ENCODE measurements at places on chromosomes 3 and 15.

GRCh38 chr15:56886363-56886931 lies 32.0 kb upstream of the TCF12 start:
- no peaks in the 10 kb centered on the region for H3K27me3 ChIP-seq
- H3K4me3 ChIP-seq: peak overlapping the region; percentile 88
- DNase-seq: no peak
- H3K27ac ChIP-seq: peak overlapping the region; percentile 95

DNA sequence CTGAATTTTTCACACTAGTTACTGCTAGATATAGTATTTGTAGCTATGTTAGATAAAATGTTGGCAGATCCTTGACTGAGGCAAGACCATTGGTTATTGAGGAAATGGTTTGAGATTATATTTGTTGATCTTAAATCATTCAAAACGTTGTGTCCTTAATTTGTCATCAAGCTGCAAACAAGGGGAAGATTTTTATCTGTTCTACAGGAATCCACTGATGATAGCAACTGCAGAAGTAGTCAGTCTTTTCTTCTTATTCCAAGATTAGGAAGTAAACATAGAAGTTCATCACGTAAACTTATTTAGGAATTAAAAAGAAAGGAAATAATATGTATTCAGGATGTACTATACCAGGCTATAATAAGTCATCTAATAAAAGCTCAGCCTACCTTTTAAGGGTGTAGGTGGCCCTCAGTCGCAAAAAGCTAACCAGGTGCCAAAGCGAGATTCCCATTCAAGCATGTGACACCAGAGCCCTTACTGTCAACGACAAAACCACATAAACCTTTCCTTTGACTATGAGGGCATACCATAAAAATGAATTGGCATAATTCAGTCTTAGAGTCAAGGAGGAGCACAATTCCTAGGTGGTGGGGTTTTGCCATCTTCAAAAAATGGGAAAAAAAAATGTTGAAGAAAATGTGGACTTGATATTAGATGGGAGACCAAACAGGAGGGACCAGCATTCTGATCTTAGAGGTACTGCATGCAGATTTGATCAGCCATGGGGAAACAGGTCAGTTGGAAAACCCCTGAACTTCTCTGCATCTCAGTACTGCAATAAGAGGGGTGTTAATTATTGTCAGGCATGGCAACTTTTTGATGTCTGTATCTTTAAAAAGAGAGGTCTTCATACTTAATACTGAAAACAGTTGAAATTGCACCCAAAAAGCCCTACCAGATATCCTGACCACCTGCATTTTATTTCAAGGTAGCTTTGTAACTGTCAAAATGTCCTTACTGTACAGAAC lies 212.5 kb upstream of the UBE2E1 start:
- no peaks in the 10 kb centered on the region for H3K36me3 ChIP-seq
- H3K4me3 ChIP-seq: no peak overlapping the region
- no peak overlapping the region for H3K27ac ChIP-seq
- H3K27me3 ChIP-seq: no peaks in the 10 kb centered on the region
- no peak for DNase-seq

DNA sequence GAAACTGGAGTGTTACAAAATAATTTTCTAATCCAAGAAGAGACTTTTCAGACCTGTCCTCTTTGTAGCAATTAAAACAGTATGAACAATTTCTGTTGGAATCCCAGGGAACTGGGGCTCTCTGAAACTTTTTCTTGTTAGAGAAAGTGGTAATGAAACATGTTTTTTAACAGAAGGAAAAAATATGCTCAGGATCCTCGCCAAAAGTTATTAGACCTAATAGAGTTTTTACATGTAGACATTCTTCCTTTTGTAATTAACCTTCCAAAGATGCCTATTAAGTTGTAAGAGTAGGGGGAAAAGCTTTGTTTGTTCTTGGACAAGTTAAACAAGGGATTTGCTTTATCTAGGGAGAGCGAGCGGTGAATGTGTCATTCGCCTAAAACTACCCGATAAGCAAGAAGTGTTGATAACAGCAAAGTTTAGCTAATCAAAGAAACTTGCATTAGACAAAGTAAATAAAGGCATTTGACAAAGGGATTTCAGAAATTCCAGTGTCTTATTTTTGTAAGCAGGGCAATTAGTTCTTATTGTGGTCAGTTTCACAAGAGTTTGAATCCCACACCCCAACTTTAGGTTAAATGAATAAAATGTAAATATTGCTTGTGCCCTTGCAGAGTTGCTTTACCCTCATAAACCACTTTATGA lies 2.3 kb downstream of the RARB start:
- no peak overlapping the region for H3K27ac ChIP-seq
- peaks cover 7% of the 10 kb centered on the region for H3K27me3 ChIP-seq
- DNase-seq: no peak
- H3K36me3 ChIP-seq: no peaks in the 10 kb centered on the region
- H3K4me1 ChIP-seq: no peaks in the 10 kb centered on the region

- H3K4me3 ChIP-seq: no peak overlapping the region
- H3K4me1 ChIP-seq: no peaks in the 10 kb centered on the region
- peaks cover 10% of the 10 kb centered on the region for H3K36me3 ChIP-seq
- H3K27ac ChIP-seq: no peak overlapping the region
- no peak for DNase-seq
These were observed 136.8 kb downstream of the SNRPN start for GRCh38 chr15:25091421-25092158.

DNA sequence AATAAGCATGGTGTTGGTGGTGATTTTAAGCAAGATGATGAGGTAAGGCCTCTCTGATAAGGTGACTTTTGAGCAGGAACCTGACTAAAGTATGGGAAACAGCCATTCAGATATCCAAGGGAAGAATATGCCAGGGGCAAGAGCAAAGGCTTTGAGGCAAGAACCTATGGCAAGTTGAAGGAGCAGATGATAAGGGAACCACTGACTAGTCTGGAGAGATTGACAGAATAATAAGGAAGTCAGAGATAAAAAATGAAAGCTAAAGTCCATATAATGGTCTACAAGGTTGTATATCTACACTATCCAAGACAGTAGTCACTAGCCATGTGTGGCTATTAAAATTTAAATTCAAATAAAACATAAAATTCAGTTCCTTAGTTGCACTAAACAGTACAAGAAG lies 2.5 kb upstream of the C3orf38 start:
- H3K4me3 ChIP-seq: no peak overlapping the region
- H3K27me3 ChIP-seq: no peaks in the 10 kb centered on the region
- peaks cover 12% of the 10 kb centered on the region for H3K4me1 ChIP-seq
- no peak overlapping the region for H3K27ac ChIP-seq
- no peaks in the 10 kb centered on the region for H3K36me3 ChIP-seq

DNA sequence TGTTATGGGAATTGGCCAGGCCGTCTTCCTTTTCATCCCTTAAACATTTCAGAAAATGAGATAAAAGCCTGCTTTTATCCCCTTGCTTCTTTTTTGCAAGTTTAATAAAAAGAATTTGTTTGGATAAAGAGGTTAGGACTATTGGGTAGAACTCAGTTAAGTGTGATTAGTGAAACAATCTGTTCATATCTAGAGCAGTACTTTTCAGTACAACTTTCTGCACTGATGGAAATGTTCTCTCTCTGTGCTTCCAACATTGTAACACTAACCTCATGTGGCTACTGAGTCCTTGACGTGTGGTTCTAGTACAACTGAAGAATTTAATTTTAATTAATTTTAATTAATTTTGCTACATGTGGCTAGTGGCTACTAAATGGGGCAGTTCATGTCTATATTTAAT lies 246.9 kb downstream of the UBE2E2 start:
- H3K4me3 ChIP-seq: no peak overlapping the region
- DNase-seq: no peak

- H3K4me3 ChIP-seq: no peak overlapping the region
- H3K27me3 ChIP-seq: no peaks in the 10 kb centered on the region
- no peaks in the 10 kb centered on the region for H3K4me1 ChIP-seq
- no peaks in the 10 kb centered on the region for H3K36me3 ChIP-seq
- H3K27ac ChIP-seq: no peak overlapping the region
These were observed 27.8 kb downstream of the MEGF11 start for GRCh38 chr15:66225656-66226274.

DNA sequence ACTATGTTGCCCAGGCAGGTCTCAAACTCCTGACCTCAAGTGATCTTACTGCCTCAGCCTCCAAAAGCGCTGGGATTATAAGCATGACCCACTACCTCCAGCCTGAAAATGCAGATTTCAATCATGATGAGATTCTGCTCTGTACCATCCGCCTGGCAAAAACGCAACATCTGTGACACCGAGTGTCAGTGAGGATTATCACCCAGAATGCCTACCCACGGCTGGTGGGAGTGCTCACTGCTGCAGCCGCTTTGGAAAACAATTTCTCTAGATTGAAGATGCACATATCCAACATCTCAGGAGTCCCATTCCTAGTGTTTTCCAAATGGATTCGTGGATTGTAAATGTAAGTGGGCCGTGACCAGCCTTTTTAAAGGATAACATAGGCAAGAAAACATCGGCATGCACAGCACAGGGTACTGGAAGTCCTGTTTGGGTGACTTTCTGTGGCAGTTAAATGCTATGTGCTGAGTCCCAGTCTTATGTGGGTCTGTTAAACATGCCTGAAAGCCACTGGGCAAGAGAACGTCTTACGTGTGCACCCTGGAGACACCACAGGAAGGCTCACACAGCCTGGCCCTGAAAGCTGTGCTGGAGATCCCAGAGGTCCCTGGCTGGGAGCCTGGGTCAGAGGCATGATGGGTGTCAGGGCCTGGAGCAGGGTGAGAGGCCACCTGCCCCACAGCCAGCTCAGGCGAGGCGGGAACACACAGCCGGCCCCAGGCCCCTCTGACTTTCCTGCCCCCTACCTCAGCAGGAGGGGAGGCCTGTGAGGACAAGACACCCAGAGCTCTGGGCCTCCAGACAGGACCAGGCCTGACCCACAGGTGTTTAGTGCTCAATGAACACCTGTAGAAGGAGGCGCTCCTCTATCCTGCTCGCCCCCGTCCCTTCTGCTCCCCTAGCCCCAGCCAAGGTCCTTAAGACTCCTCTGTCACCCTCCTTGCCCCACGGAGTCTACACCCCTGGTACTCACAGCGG lies 918 bp downstream of the PRSS50 start:
- no peak overlapping the region for H3K27ac ChIP-seq
- no peaks in the 10 kb centered on the region for H3K36me3 ChIP-seq
- no peaks in the 10 kb centered on the region for H3K27me3 ChIP-seq
- H3K4me1 ChIP-seq: no peaks in the 10 kb centered on the region
- H3K4me3 ChIP-seq: no peak overlapping the region

DNA sequence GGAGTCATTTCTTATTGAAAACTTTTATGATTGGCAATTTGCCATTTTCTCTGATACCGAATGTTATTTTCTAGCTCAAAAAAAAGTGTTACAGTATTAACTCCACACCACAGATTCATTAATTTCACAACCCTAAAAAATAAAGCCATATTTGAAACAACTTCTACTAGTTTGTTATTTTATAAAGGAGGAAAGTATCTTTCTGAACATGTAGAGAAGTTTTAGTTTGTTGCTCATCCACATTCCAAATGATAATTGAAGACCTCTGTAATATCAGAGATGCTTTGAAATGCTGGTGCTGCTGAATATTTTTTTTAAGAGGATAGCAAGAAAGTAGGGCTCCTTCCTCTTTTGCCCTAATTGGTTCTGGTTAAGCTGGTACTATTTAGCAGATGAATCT lies 1.9 kb downstream of the VGLL3 start:
- no peak overlapping the region for H3K27ac ChIP-seq
- peaks cover 10% of the 10 kb centered on the region for H3K27me3 ChIP-seq
- H3K36me3 ChIP-seq: no peaks in the 10 kb centered on the region
- no peaks in the 10 kb centered on the region for H3K4me1 ChIP-seq
- no peak overlapping the region for H3K4me3 ChIP-seq
- DNase-seq: no peak

DNA sequence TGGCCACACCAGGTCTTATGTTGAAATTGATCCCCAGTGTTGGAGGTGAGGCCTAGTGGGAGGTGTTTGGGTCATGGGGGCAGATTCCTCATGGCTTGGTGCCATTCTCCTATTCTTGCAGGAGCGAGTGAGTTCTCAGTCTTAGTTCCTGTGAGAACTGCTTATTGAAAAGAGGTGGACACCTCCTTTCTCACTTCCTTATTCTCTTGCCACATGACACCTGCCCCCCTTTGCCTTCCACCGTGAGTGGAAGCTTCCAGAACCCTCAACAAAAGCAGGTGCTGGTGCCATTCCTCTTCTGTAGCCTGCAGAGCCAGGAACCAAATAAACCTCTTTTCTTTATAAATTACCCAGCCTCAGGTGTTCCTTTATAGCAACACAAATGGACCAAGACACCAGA lies 318.1 kb upstream of the MCTP2 start:
- H3K4me3 ChIP-seq: no peak overlapping the region
- no peak for DNase-seq
- no peaks in the 10 kb centered on the region for H3K27me3 ChIP-seq
- H3K27ac ChIP-seq: no peak overlapping the region
- H3K4me1 ChIP-seq: no peaks in the 10 kb centered on the region
- H3K36me3 ChIP-seq: no peaks in the 10 kb centered on the region

DNA sequence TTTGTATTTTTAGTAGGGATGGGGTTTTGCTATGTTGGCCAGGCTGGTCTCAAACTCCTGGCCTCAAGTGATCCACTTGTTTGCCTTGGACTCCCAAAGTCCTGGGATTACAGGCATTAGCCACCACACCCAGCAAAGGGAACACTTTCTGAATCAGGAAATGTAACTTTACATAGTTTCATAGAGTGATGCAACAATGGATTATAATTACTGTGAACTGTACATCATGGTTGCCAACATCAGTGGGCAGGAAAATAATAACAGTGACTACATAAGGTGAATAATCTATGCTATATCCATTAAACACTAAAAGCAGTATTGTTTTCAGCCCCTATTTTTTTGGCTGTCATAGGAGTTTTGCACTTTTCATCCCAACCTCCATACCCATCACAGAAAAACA lies 5.0 kb upstream of the KPNA1 start:
- H3K4me1 ChIP-seq: no peaks in the 10 kb centered on the region
- no peaks in the 10 kb centered on the region for H3K27me3 ChIP-seq
- DNase-seq: no peak
- no peak overlapping the region for H3K27ac ChIP-seq
- H3K36me3 ChIP-seq: no peaks in the 10 kb centered on the region
- no peak overlapping the region for H3K4me3 ChIP-seq

GRCh38 chr15:56467616-56468015 lies 2.7 kb upstream of the MNS1 start:
- no peaks in the 10 kb centered on the region for H3K36me3 ChIP-seq
- no peak overlapping the region for H3K4me3 ChIP-seq
- H3K27ac ChIP-seq: no peak overlapping the region
- H3K4me1 ChIP-seq: peaks cover 14% of the 10 kb centered on the region
- no peak for DNase-seq
- peaks cover 13% of the 10 kb centered on the region for H3K27me3 ChIP-seq

GRCh38 chr15:96344060-96344705 lies 13.7 kb downstream of the NR2F2 start:
- H3K27me3 ChIP-seq: peaks cover 25% of the 10 kb centered on the region
- H3K4me1 ChIP-seq: no peaks in the 10 kb centered on the region
- H3K27ac ChIP-seq: no peak overlapping the region
- no peaks in the 10 kb centered on the region for H3K36me3 ChIP-seq
- DNase-seq: no peak
